ENCODE measurements at places on chromosomes 5 and 9.

- no peak for DNase-seq
These were observed 111.1 kb downstream of the WNK2 start for GRCh38 chr9:93295031-93295430.

GRCh38 chr9:80449513-80449912, 877.7 kb downstream of the TLE4 start:
- no peak for DNase-seq

DNA sequence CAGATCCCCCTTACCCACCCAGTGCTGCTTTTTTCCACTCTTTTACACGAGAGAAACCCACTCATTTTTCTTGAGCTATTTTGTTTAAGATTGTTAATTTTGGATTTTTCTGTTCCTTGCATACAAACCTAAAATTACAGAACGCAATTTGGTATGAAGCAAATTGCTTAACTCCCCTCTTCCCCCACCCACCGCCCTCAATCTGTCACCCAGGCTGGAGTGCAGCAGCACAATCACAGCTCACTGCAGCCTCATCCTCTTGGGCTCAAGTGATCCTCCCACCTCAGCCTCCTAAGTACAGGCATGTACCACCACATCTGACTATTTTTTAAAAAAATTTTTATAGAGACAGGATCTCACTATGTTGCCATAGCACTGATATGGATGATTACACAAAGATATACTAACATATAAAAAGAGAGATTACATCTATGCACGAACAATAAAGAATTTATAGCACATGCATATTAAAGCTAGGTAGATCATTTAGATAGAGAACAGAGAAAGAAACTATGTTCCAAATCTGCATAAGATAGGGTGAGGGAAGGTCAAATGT, 203.6 kb downstream of the PIK3R1 start:
- DNase-seq, result no peak

DNA sequence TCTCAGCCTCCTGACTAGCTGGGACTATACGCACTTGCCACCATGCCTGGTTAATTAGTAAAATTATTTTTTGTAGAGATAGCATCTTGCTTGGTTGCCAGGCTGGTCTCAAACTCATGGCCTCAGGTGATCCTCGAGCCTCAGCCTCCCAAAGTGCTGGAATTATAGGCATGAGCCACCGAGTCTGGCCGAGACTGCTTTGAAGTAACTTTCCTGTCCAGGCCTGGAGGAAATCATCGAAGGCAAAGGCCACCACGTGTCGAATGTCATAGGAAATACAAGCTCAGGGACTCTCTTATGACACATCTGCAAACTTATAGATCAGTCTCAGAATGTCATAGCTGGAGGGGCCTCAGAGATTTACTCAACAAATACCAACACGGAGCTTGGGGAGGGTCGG, 25.1 kb downstream of the RAPGEF1 start:
- no peak for DNase-seq

- no peak for DNase-seq
These were observed 403.0 kb downstream of the ZNF608 start for GRCh38 chr5:124343451-124343867.

- no peak for DNase-seq
These were observed 41.8 kb downstream of the CDO1 start for GRCh38 chr5:115774684-115775083.

GRCh38 chr9:130986356-130986965, 22.5 kb upstream of the LAMC3 start:
- DNase-seq, result no peak

- DNase-seq, result no peak
These were observed 310.8 kb upstream of the DMRT1 start for GRCh38 chr9:530681-531080.

GRCh38 chr9:99515895-99516656, 294.0 kb downstream of the SEC61B start:
- DNase-seq, result no peak

DNA sequence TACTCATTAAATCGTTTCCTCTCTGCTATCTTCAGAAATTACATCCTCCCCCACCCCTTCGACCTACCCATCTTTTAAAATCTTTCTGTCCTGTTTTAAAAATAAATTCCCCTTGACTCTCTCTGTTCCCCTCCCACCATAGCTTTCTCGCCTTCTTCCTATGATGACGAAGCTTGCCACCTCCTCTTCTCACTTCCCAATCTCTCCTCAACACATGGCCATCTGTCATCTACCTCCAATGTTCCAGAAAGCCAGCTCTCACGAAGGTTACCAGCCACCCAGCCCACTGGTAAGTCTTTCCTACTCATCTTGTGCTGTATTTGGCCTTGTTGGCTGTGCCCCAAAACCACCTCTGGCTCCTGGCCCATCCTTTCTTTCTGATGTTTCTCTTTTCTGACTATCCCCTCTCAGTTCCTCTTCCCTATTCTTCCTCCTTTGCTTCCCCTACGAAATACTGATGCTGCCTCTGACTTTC, 346.3 kb downstream of the ENC1 start:
- DNase-seq, result no peak

DNA sequence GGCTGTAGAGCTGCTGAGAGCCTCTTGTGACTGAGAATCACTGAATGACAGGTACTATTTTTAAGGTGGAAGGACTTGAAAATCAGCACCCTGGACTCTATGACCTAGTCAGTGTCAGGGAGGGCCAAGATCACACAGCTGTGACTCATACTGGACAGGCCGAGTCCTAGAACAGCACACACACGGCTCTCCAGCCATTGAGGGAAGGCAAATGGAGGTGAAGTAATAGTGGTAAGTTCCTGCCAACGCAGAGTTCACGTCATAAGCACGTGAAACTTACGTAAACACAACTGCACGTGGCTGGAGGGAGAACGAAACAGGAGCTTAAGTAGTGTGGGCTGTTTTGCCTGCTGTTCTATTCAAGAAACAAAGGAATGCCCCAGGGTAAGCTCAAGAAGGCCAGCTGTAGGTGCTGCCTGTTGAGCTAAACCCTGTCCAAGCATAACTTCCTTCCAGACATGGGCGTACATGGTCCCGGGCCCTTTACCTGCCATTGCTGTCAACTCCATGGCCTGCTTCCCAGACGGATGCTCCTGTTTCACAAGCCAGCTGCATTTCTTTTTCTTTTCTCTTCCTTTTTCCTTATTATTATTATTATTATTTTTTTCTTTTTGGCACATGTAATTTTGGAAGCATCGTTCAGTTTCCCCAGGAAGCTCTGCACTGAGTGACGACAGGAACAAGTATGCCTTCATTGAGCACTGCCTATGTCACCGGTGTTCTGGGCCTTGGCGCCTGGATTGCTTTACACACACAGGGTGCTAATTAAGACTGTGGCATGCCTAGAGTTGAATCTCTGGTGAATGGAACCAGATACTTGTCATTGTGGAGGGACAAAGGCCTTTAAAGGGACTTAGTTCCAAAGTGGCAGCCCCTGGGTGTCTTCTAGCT, 10.2 kb upstream of the LCP2 start:
- peak; percentile 26 for DNase-seq

- no peak for DNase-seq
These were observed 68.3 kb downstream of the SHB start for GRCh38 chr9:38000735-38001134.

GRCh38 chr5:143665866-143666265, 146.1 kb upstream of the HMHB1 start:
- DNase-seq, result no peak

- no peak for DNase-seq
These were observed 135.9 kb upstream of the MARCHF11 start for GRCh38 chr5:16315501-16315900.

GRCh38 chr5:39714036-39714698, 289.4 kb upstream of the DAB2 start:
- DNase-seq, result no peak

DNA sequence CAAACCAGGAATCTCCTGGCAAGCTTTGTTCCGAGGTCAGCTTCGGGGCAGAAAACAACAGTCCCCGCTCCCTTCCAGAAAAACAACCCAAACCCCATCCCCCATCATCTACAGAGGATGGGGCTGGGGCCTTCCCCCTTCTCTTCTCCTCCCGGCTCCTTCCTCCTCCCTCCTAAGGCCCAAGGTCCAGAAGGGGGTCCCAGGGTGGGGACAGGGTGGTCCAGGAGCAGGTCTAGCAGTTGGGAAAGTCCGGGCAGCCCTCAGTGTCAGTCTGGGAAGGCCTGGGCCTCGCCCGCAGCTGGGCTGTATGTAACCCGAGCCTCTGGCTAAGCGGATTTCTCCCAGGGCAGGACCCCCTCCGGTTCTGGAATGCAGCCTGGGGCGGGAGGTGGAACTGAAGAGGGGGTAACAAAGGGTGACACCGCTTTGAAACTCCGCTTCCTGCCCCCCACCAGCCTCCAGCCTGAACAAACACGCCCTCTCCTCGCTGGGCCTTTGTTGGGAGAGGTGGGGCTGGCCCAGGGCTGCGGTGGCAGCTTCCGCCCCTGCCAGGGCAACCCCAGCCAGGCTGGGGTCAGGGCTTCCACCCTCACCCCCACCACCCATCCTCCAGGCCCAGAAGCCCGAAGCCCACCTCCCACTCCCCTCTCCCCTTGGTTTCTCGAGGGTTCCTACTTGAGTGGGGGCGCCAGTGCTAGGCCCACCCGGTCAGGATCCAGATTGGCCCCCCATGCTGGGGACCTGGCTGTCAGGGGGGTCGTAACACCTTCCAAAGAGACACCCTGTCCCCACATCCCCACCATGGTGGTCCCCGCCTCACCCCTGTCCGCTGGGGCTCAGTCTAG, 63.5 kb downstream of the C9orf50 start:
- no peak for DNase-seq

DNA sequence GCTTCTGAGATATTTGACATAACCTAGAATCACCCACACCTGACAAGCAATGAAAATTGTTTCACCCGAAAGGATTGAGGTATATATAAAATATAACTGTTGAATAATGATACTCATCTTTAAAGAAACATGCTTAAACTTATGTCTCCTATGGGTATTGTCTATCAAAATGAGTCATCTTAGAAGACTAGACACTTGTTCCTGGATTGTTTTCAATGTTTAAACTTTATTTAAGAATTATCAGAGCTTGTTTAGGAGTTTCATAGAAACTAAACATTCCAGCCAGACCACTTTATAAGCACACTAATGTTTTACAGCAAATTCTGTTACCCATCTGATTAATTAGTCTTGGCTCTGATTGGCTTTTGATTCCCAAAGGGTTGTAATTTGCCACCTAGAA, 19.6 kb downstream of the NFX1 start:
- DNase-seq, result no peak

DNA sequence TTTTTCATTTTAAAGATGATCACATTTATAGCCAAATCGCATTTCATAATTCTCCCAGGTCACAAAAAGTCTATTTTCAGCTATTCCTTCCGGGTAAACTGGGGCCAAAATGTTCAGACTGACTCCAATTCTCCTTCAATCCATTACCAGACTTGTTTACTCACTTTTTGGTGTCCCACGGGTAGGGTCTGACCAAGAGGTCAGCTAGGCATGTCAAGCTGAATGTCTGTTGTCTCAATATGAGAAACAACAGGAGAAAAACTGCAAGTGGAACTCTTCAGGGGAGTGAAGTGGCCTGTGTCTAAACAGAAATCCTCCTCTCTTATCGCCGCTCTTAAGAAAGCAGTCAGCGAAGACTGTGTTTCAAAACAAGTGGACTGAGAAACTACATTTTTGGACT, 171.3 kb downstream of the APBA1 start:
- no peak for DNase-seq

- DNase-seq, result peak; percentile 55
These were observed 16.2 kb downstream of the PBX3 start for GRCh38 chr9:125763394-125763801.

DNA sequence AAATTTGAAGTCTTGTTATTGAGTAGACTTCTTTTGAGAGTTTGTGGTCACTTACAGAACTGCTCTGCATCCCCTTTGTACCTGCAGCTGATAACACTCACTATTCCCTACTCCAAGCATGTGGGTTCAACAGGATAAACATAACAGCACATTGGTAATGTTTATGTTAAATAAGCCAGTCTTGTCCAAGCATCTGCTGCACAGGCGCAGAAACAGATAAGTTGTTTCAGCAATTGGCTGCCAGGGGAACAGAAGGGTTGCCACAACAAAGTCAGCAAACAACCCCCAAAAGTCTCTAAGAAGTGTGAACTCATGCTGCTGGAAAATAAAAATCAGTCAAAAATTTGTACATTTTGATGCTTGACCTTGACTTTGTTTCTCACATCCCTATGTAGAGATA, 174.6 kb downstream of the GDNF start:
- no peak for DNase-seq

- DNase-seq, result no peak
These were observed 261.1 kb downstream of the MED10 start for GRCh38 chr5:6117212-6117611.

GRCh38 chr5:34007201-34007620, 639 bp downstream of the AMACR start:
- peak; percentile 15 for DNase-seq

DNA sequence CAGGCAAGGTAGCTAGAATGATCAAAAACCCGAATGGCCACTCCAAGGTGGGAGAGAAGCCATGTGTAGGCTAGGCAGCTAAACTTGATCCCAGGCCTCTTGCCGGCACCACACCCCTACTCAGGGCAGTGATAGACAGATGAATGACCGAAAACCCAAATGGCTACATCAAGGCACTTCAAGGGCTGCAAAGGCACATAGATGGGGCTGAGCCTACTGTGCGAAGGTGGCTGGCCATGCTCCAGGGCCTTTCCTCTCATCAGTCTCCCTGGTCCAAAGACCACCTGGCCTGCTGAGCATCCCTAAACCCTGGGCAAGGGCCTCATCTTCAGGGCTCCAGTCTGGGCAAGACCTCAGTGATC, 3.7 kb upstream of the TIFAB start:
- no peak for DNase-seq

- no peak for DNase-seq
These were observed 161.7 kb upstream of the CDH12 start for GRCh38 chr5:23014825-23015224.

DNA sequence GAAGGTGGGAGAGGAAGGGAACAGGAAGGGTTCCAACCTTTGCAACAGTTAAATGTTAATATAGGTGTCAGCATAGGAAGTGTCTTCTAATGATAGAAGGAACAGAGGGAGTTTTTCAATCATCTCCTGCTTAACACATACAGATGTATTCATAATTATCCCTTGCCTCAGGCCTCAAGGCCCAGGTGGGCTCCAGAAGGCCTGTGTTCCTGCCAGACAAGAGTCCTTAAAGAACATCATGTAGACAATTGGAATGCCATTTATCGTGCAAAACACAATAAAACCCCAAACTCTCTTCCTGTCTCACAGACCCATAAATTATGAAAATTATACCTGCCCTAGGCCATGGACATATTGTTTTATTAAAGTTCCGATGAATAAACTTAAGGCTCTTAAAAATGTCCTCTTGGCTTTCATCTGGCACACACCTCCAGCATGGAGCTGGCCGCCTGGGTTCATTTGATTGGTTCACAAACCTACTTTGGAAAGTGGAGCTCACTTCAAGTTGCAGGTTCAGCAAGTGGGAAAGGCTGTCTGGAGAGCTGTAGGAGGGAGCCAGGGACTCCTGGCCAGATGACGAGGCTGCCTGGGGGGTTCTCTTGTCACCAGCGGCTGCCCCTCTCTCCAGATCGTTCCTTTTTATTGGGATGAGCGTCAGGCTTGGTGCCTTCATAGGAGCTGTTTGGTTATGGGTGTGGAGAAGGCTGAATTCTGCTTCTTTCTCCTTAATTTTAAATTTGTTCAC, 17.5 kb downstream of the SPRY4 start:
- DNase-seq, result no peak

GRCh38 chr5:164652276-164652660, 1146.8 kb downstream of the MAT2B start:
- no peak for DNase-seq
